ENCODE measurements at places on chromosomes 5 and 9. TPM values are rescaled to one million over a fixed set of nuclear protein-coding genes. Genes with fewer than 3 reads are reported as not detected.

DNA sequence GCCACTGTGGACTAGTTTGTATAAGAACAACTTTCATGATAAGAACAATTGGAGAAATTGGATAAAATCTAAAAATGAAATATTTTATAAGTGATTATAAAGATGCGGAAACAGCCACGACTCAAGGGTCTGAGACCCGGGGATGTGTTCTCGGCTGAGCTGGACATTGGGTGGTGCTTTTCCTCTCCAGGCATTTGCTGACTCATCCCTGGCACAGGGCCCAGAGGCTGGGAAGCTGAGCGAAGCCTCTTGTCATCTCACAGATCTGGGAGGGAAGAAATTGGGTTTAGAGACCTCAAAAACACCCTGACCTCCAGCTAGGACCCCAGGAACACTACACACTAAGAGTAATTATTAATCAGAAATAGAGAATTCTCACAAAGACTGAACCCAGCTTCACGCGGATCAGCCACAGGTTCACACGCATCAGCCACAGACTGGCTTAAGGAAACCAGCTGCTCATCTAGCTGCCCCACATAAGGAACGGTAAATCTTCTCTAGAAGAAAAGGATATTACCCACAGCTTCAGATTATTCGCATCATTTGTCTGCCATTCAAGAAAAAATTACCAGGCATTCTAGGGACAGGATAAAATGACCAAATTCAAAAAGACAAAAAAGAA, 2.8 kb upstream of the OR2V1 start:
- H3K36me3 ChIP-seq, result no peaks in the 10 kb centered on the region
- H3K27me3 ChIP-seq, result peaks cover 48% of the 10 kb centered on the region
- no peak overlapping the region for H3K27ac ChIP-seq
- peak; percentile 12 for DNase-seq

GRCh38 chr5:37664551-37664950, 175.3 kb downstream of the GDNF start:
- H3K4me3 ChIP-seq, result no peak overlapping the region
- no peaks in the 10 kb centered on the region for H3K27me3 ChIP-seq
- H3K36me3 ChIP-seq, result peaks cover under 1% of the 10 kb centered on the region
- no peak for DNase-seq
- peaks cover 35% of the 10 kb centered on the region for H3K4me1 ChIP-seq

DNA sequence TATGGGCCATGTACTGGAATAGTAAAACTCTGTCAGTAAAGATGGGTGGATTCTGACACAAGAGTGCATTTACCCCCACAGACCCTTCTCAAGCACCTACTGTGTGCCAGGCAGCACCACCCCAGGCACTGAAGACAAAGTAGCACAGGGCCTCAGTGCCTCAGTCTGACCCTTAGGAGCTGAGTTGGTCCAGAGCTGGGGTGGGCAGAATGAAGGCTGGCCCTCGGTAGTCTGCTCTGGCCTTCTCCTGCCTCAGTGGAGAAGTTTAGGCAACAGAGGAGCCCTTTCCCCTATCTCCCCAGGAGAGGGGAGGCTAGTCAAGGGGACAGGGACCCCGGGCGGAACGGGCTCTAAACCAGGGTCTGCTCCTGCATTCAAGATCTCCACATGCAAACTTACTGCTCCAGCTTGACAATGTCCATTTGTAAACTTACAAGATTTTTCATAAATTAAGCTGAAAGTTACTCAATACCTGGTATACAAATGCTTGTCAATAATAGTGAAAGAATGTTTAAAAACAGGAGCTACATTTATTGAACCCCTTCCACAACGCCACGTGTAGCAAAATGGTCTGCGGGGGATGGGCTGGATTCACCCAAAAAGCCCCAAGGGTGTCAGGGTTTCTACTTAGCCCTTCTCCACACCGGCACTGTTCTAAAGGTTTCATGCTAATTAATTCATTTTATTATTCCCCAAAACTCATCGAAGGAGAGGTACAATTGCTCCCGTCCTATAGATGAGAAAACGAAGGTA, 1.5 kb downstream of the VDAC1 start:
- no peaks in the 10 kb centered on the region for H3K27me3 ChIP-seq

DNA sequence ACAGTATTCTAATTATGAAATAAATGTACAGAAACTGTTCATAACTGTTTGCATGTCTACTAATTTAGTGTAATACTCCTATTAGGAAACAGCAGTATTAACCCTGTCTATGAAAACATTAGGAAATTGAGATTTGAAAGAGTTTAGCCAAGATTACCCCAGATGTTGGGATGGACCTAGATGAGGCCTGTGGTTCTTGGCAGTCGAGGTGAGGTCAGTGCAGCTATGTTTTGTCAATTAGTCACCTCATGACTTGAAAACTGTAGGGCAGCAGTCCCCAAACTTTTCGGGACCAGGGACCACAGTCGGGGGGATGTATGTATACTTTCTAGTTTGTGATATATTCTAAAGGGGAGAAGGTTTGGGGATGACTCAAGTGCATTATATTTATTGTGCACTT, 4.7 kb downstream of the LNPEP start:
- no peak for DNase-seq
- H3K4me1 ChIP-seq, result peaks cover 20% of the 10 kb centered on the region
- no peak overlapping the region for H3K27ac ChIP-seq
- no peak overlapping the region for H3K4me3 ChIP-seq

DNA sequence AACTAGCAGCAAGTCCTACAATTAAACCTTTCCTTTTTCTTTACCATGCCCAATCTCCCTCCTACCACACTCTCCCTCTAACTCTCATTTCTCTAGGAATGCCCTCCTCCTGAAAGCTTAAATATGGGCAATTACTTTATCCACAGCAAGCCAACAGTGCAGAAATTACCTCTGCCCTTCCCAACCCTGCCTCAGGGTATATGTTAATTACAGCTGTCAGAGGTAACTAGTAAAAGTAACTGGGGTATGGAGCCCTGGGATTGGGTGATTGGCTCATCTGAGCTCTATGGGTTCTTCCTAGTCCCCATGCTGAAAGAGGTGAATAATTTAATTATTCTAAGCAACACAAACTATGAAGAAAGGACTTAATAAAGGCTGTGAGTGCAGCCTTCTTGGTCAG, 478.9 kb upstream of the NMUR2 start:
- DNase-seq, result no peak
- H3K4me3 ChIP-seq, result no peak overlapping the region
- H3K27me3 ChIP-seq, result no peaks in the 10 kb centered on the region
- H3K27ac ChIP-seq, result no peak overlapping the region

DNA sequence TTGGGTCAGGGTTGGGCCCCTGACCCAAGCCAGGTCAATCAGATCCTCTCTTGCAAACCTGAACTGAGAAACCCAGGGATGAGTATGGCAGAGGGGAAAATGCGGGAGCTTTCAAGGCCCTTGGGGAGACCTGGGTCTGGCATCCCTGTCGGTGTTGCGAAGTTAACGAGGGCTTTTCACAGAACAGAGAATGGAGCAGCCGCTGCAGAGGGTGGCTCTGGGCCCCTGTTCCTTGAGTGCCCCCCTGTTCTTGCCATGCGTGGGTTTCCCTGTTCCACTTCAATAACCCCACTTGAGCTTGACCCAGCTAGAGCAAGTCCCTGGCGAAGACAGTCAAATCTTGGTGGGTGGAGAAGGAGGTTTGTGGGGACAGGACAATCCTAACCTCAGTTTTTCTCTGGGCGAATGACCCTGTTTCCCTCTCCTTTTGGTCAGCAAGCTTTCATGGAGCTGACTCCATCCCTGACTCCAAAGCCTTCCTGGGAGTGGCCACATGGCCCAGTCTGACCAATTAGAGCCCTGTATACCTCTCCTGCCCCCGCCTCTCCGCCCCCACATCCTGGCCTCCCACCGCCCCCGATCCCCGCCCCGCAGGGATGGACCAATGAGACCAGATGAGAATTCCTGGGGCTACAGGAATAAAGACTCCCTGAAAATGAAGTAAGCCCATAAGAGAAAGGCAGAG, 2.9 kb upstream of the VDAC1 start:
- H3K4me1 ChIP-seq, result peaks cover 22% of the 10 kb centered on the region
- H3K27ac ChIP-seq, result no peak overlapping the region
- no peak for DNase-seq
- H3K36me3 ChIP-seq, result no peaks in the 10 kb centered on the region
- no peak overlapping the region for H3K4me3 ChIP-seq

- H3K36me3 ChIP-seq, result no peaks in the 10 kb centered on the region
- peaks cover 14% of the 10 kb centered on the region for H3K4me1 ChIP-seq
- DNase-seq, result no peak
- H3K4me3 ChIP-seq, result no peak overlapping the region
- no peak overlapping the region for H3K27ac ChIP-seq
- no peaks in the 10 kb centered on the region for H3K27me3 ChIP-seq
Measured at GRCh38 chr5:68928617-68929302, 165.1 kb upstream of the SLC30A5 start.

- H3K4me1 ChIP-seq, result peaks cover 84% of the 10 kb centered on the region
- peaks cover 11% of the 10 kb centered on the region for H3K36me3 ChIP-seq
- DNase-seq, result peak; percentile 85
- no peaks in the 10 kb centered on the region for H3K27me3 ChIP-seq
- peak overlapping the region; percentile 83 for H3K27ac ChIP-seq
- peak overlapping the region; percentile 74 for H3K4me3 ChIP-seq
Measured at GRCh38 chr9:706606-707459, 134.7 kb upstream of the DMRT1 start.

DNA sequence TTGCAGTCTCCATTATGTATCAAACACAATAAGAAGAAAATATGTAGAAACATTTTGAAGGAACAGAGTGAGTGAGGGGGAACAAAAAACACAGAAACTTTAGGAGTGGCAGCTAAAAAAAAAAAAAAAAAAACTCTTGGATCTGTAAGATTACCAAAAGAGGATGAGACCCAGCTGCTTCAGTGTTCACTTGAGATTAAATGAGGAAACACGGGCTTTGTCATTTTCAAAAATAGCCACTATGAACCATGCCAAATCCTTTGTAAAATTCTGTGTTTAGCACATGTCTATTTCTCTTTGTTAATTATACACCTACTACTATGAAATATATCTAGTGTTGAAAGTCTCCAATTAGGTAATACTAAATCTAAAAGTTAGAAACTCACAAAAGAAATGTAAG, 485.9 kb downstream of the EFNA5 start:
- H3K4me3 ChIP-seq, result no peak overlapping the region
- H3K27ac ChIP-seq, result no peak overlapping the region
- H3K27me3 ChIP-seq, result no peaks in the 10 kb centered on the region
- DNase-seq, result no peak
- no peaks in the 10 kb centered on the region for H3K36me3 ChIP-seq
- H3K4me1 ChIP-seq, result no peaks in the 10 kb centered on the region

The MCTP1 gene
- 0.15 TPM for total RNA-seq

The PPP2CA gene
- total RNA-seq, result 171 TPM

The FGF1 gene
- not detected for total RNA-seq

The FOXI1 gene
- total RNA-seq, result not detected

The GABRA6 gene
- total RNA-seq, result not detected

The FOXD4 gene
- total RNA-seq, result 0.18 TPM

Measured in HepG2 (cell line).